ENCODE measurements at places on chromosomes 4 and X. TPM values are rescaled to one million over a fixed set of nuclear protein-coding genes. Genes with fewer than 3 reads are reported as not detected.
A peak's percentile ranks its signal among the peaks of the same experiment; 100 is the strongest.

GRCh38 chrX:27680726-27681125, 90.6 kb downstream of the DCAF8L2 start:
- no peaks in the 10 kb centered on the region for H3K27me3 ChIP-seq
- H3K27ac ChIP-seq: no peak overlapping the region
- no peaks in the 10 kb centered on the region for H3K36me3 ChIP-seq
- no peak overlapping the region for H3K4me3 ChIP-seq
- no peaks in the 10 kb centered on the region for H3K4me1 ChIP-seq
- DNase-seq: no peak

Gene SHISA3
- total RNA-seq: 1.9 TPM

Gene SPANXB1
- not detected for total RNA-seq

- H3K4me3 ChIP-seq: no peak overlapping the region
- no peak overlapping the region for H3K27ac ChIP-seq
- no peaks in the 10 kb centered on the region for H3K4me1 ChIP-seq
- no peak for DNase-seq
Measured at GRCh38 chr4:132065940-132066495, 1083.1 kb upstream of the PCDH10 start.

Gene ZDHHC15
- 16.0 TPM for total RNA-seq

GRCh38 chr4:93700571-93700970, 128.0 kb upstream of the ATOH1 start:
- H3K4me1 ChIP-seq: no peaks in the 10 kb centered on the region
- no peak overlapping the region for H3K27ac ChIP-seq
- no peaks in the 10 kb centered on the region for H3K36me3 ChIP-seq

- peaks cover 5% of the 10 kb centered on the region for H3K4me1 ChIP-seq
- H3K27ac ChIP-seq: no peak overlapping the region
- no peaks in the 10 kb centered on the region for H3K36me3 ChIP-seq
- H3K27me3 ChIP-seq: no peaks in the 10 kb centered on the region
- no peak overlapping the region for H3K4me3 ChIP-seq
- DNase-seq: no peak
Measured at GRCh38 chr4:40269133-40269532, 66.0 kb upstream of the CHRNA9 start.

DNA sequence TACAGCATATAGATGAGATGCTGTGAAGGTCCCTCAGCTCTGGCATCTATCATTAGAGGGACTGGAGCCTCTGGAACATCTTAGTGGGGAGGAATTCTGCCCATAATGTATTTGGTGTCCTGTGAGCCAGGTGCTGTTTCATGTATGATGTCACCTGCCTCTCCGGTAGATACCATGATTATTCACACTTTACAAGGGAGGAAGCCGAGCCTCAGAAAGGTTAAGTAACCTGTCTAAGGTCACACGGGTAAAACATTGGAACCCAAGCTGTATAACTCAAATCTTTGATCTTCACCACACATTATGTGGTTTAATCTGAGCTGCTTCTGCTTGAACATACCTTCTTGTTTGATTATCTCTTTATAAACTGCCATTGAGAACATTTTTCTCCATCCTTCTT, 442.8 kb downstream of the BCOR start:
- H3K27me3 ChIP-seq: peaks cover 22% of the 10 kb centered on the region
- no peaks in the 10 kb centered on the region for H3K36me3 ChIP-seq
- H3K4me1 ChIP-seq: peaks cover 25% of the 10 kb centered on the region

- no peaks in the 10 kb centered on the region for H3K27me3 ChIP-seq
- no peak for DNase-seq
- no peaks in the 10 kb centered on the region for H3K36me3 ChIP-seq
- H3K4me3 ChIP-seq: no peak overlapping the region
Measured at GRCh38 chrX:150143721-150144440, 205.6 kb upstream of the EOLA2 start.

GRCh38 chr4:154478128-154478527, 13.5 kb downstream of the DCHS2 start:
- no peaks in the 10 kb centered on the region for H3K4me1 ChIP-seq
- no peaks in the 10 kb centered on the region for H3K36me3 ChIP-seq
- H3K27ac ChIP-seq: no peak overlapping the region
- H3K4me3 ChIP-seq: no peak overlapping the region

Gene CSAG2
- not detected for total RNA-seq

GRCh38 chrX:150227321-150227860, 135.7 kb upstream of the MAMLD1 start:
- no peak overlapping the region for H3K4me3 ChIP-seq
- H3K27ac ChIP-seq: no peak overlapping the region
- no peaks in the 10 kb centered on the region for H3K36me3 ChIP-seq
- H3K4me1 ChIP-seq: no peaks in the 10 kb centered on the region
- DNase-seq: no peak

Gene HSFX1
- 3.5 TPM for total RNA-seq

GRCh38 chr4:95643627-95644026, 94.9 kb upstream of the UNC5C start:
- H3K36me3 ChIP-seq: no peaks in the 10 kb centered on the region
- H3K27ac ChIP-seq: no peak overlapping the region
- H3K4me1 ChIP-seq: peaks cover 6% of the 10 kb centered on the region
- DNase-seq: no peak
- no peaks in the 10 kb centered on the region for H3K27me3 ChIP-seq
- no peak overlapping the region for H3K4me3 ChIP-seq

DNA sequence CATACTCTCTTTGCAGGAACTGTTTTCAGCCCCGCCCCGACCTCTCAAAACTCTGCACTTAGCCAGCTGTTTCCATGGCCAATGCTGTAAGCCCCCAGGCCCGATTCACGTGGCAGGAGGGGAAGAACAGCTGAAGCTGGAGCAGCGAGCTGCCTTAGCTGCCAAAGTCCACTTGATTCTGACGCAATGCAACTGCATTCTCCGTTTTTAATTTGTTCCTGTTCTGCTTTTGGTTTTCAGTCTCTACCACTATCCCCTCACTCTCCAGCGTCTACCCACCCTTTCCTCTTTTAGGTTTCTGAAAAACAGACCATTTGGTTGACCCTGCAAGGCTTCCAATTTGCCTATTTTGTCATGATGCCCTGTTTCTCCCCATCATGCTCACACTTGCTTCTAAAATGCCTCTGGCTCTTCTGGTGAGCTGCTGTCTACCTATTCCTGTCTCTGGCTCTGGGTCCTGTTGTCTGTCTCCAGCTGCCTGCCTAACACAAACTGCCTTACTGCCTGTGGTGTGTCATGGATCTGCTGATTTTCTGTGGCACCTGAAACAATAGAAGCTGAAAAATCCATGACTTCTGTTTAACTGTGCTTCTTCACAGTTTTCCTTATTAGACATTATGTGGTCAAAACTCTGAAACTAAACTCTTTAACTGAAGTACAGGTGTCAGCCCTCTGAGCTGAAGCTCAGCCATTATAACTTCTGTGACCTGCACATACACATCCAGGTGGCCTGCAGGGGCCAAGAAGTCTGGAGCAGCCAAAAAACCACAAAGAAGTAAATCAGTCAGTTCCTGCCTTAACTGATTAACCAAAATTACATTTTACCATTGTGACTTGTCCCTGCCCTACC, 160.5 kb upstream of the AGTR2 start:
- no peak overlapping the region for H3K4me3 ChIP-seq
- peaks cover 30% of the 10 kb centered on the region for H3K27me3 ChIP-seq
- no peaks in the 10 kb centered on the region for H3K4me1 ChIP-seq
- no peaks in the 10 kb centered on the region for H3K36me3 ChIP-seq
- DNase-seq: peak; percentile 20

GRCh38 chr4:32043248-32043633, 1323.1 kb downstream of the PCDH7 start:
- H3K27me3 ChIP-seq: no peaks in the 10 kb centered on the region
- DNase-seq: no peak
- H3K27ac ChIP-seq: no peak overlapping the region

Gene FAM149A
- total RNA-seq: 23.9 TPM

DNA sequence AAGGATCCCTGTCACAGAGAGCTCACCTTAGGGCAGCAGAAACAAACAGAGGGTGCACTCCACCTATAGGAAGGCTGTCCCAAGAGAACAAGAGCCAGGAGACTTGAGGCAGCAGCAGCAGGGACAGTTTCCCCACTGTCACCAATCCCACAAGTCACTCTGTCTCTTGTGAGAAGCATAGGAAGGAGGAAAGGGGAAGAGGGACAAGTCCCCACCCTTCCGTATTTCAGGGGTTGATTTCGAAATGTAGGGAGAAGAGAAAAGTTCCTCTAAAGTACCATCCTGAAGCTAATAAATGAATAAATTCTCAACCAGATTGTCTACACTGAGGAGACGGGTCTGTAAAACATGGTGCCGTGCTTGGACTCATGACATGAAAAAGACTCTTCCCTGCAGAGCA, 9.5 kb upstream of the TLR8 start:
- no peaks in the 10 kb centered on the region for H3K27me3 ChIP-seq
- no peak overlapping the region for H3K27ac ChIP-seq
- H3K36me3 ChIP-seq: no peaks in the 10 kb centered on the region
- no peak overlapping the region for H3K4me3 ChIP-seq
- no peaks in the 10 kb centered on the region for H3K4me1 ChIP-seq
- DNase-seq: no peak

GRCh38 chr4:30833206-30833605, 113.0 kb downstream of the PCDH7 start:
- no peaks in the 10 kb centered on the region for H3K27me3 ChIP-seq
- H3K4me3 ChIP-seq: no peak overlapping the region
- H3K36me3 ChIP-seq: no peaks in the 10 kb centered on the region

DNA sequence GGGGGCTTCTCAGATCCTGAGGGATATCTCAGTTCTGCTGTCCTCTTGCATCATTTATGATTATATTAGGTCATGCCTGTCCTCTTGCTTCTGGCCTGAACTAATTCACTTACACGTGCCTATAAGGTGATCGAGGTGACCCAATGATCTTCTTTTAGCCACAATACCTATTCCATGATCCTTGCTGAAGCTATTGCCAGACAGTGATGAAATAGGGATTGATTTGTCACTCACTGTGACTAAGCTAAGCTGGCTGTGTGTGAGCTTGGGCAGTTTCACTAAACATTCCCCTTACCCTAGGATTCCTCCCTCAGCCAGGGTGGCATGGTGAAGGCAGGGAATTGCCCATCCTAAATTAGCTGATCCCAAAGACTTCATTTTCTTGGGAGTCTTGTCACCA, 19.0 kb downstream of the HADH start:
- no peaks in the 10 kb centered on the region for H3K4me1 ChIP-seq
- H3K27ac ChIP-seq: no peak overlapping the region
- peaks cover 8% of the 10 kb centered on the region for H3K36me3 ChIP-seq
- H3K27me3 ChIP-seq: no peaks in the 10 kb centered on the region
- no peak overlapping the region for H3K4me3 ChIP-seq

Gene VGLL1
- total RNA-seq: not detected

DNA sequence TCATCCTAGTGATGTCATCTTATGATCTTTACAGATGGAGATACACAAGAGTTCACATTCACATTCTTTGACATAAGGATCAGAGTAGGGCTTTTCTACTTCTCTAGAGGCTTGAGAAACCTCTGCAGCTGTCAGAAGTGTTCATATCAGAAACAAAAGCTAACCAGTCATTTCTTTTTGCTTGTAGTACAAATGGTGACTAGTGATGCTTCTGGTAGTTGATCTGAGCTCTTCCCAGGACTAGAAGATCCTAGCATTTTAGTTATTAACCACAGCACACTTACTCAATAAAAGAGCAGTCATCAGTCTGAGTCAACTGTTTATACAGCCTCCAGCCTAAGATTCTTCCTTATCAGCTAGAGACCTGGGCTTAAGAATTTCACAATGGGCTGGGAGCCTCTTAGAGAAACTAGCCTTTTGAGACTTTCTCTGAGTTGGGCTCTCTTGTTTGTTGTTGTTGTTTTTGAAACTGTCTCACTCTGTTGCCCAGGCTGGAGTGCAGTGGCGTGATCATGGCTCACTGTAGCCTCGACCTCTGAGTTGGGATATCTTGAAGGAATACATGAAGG, 84.1 kb downstream of the TMEM164 start:
- H3K36me3 ChIP-seq: no peaks in the 10 kb centered on the region
- DNase-seq: no peak
- no peak overlapping the region for H3K4me3 ChIP-seq
- H3K27me3 ChIP-seq: peaks cover 3% of the 10 kb centered on the region

- no peak overlapping the region for H3K27ac ChIP-seq
- H3K4me3 ChIP-seq: no peak overlapping the region
- no peaks in the 10 kb centered on the region for H3K36me3 ChIP-seq
- H3K27me3 ChIP-seq: no peaks in the 10 kb centered on the region
Measured at GRCh38 chr4:68383115-68383514, 33.2 kb upstream of the YTHDC1 start.

- no peaks in the 10 kb centered on the region for H3K36me3 ChIP-seq
- no peak overlapping the region for H3K4me3 ChIP-seq
- H3K4me1 ChIP-seq: no peaks in the 10 kb centered on the region
- no peaks in the 10 kb centered on the region for H3K27me3 ChIP-seq
Measured at GRCh38 chr4:83138946-83139345, 24.4 kb upstream of the PLAC8 start.

Gene TMSB15A
- total RNA-seq: 37.7 TPM

Gene ATP1B4
- total RNA-seq: 0.11 TPM

- H3K4me1 ChIP-seq: no peaks in the 10 kb centered on the region
- DNase-seq: no peak
- no peak overlapping the region for H3K4me3 ChIP-seq
- H3K27me3 ChIP-seq: no peaks in the 10 kb centered on the region
- no peaks in the 10 kb centered on the region for H3K36me3 ChIP-seq
Measured at GRCh38 chr4:112279025-112279881, 6.5 kb downstream of the TIFA start.

Gene SH2D1A
- total RNA-seq: 0.59 TPM

DNA sequence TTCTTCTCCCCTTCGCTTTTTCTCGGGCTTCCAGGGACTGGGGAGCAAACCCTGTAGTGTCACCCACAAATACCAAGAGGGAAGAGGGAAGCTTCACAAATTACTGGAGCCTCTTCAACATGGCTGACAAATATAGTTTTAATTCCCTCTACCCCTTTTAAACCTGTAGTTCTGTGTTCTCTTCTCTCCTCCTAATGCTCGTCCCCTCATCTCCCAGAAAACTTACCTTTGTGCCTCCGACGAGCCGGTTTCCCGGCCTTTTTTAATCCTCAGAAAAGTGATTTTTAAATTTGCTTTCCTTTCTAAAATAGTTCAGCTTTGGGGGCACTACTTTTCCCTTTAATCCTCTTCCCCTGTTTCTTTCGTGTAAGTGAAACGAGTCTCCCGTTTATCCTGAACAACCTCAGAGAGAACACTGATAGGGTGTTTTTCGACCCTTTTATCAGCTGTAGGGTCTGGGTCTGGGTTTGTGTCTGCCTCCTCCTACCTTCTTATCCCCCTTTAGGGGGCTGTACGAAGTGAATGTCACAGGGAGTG, 408 bp downstream of the TET2 start:
- H3K4me1 ChIP-seq: peaks cover 8% of the 10 kb centered on the region
- H3K36me3 ChIP-seq: no peaks in the 10 kb centered on the region
- DNase-seq: no peak
- peak overlapping the region; percentile 98 for H3K4me3 ChIP-seq
- H3K27me3 ChIP-seq: no peaks in the 10 kb centered on the region

Gene ERCC6L
- total RNA-seq: 1.7 TPM

Gene PASD1
- not detected for total RNA-seq

DNA sequence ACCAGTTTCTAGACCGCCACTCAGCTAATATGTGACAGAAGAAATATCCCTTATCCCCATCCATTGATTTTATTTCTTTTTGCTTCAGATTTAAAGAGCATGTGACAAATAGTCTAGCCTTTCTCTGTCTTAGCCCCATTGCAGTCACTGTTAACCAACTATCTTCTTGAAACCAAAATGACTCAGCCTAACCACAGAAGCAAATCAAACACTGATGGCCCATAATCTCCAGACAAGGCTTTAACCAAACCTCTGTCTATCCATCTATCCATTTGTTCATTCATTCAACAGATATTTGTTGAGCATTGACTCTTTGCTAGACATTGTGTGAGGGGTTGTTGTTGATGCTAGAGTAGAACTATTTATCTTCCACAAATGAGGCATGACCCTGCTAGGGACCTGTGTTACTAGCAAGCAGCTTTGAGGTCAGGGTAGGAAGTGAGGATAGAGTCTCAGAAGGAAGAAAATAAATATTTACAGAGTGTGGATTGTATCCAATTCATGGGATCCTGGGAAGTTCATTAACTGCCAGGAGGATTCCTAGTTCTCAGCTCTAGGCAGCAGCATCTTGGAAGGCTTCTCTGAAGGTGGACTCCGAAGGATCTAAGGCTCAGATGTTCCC, 22.5 kb downstream of the HNRNPH2 start:
- H3K27ac ChIP-seq: no peak overlapping the region
- H3K36me3 ChIP-seq: no peaks in the 10 kb centered on the region

Data from spinal cord (tissue), 10 donors.